Cortex of kidney (tissue), 1 donor: ENCODE measurements at places on chromosomes 12 and 14.

- no peak for DNase-seq
These were observed 1.3 kb upstream of the RASSF3 start for GRCh38 chr12:64608901-64609535.

- no peak for DNase-seq
These were observed 227.3 kb downstream of the KTN1 start for GRCh38 chr14:55807053-55807880.

DNA sequence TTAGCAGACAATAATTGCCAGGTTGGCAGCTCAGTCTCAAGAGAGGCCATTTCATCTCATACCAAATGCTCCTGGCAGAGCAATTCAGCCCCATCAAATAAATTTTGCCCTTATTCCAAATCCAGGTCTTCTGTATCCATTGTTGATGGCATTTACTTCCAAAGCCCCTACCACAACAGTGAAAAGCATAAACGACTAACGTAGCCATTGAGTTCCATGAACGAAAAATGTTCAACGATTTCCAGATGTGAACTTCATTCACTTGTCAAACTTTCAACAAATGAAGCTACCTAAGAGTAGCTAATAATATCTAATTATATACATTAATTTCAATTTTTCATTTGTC, 3.0 kb upstream of the GCN1 start:
- DNase-seq = no peak

GRCh38 chr14:81423504-81423903, 23.4 kb upstream of the STON2 start:
- DNase-seq = no peak

DNA sequence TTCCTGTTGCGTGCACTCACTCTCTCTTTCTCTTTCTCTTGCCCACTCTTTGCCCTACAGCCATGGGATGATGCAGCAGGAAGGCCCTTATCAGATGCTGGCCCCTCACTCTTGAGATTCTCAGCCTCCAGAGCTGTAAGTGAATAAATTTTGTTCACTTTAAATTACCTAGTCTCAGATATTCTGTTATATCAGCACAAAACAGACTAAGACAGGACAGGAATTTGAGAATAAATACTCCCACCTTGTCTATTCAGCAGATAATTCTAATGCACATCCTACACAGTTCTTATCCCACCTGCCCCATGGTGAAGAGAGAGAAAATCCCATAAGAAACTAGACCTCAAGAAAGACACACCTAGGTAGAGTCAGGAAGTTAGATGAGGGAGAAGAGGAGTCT, 25.8 kb upstream of the G2E3 start:
- no peak for DNase-seq

- DNase-seq = no peak
These were observed 8.0 kb downstream of the LGMN start for GRCh38 chr14:92740440-92740839.

- no peak for DNase-seq
These were observed 112.3 kb upstream of the TSPAN8 start for GRCh38 chr12:71270057-71270456.

GRCh38 chr12:1504895-1505311, 89.5 kb downstream of the FBXL14 start:
- DNase-seq = no peak

- DNase-seq = no peak
These were observed 8.2 kb downstream of the DMAC2L start for GRCh38 chr14:50320283-50320682.

GRCh38 chr14:69711065-69711464, 55.9 kb upstream of the SRSF5 start:
- DNase-seq = no peak

DNA sequence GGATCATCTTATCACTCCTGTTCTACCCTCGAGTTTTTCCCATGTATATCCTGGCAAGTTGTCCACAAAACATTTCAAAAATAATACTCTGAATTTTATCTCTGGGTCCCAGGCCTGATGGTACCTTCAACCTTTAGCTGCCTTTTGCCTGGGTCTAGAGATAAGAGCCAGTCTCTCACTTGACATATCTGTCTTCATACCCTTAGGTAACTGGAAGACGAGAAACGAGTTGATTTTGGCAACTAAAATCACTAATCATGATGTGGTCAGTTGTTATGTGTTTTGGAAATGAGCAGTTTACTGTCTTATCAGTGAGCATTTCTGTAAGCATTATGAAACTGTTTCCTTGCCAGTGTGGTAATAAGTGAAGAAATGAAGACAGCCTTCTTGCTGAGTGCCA, 6.3 kb downstream of the RNF10 start:
- DNase-seq = no peak

GRCh38 chr14:97178781-97179180, 381.6 kb downstream of the VRK1 start:
- DNase-seq = no peak

DNA sequence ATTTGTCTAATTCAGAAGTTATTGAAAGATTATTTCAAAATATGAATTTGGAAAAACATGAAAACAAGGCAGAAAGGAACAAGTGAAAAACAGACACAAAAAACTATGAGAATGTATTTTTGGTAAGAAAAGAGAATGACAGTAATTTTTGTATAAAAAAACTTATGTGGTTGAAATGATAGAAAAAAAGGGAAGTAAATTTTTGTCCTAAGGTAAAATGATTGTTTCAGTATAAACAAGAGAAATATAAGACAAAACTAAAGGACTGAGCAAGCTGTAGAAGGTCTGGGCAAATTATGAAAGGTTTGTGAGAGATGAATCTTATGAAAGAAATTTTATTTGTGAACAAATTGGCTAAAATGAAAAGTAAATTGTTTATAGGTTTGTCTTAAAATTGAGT, 44.6 kb downstream of the CEP83 start:
- no peak for DNase-seq

DNA sequence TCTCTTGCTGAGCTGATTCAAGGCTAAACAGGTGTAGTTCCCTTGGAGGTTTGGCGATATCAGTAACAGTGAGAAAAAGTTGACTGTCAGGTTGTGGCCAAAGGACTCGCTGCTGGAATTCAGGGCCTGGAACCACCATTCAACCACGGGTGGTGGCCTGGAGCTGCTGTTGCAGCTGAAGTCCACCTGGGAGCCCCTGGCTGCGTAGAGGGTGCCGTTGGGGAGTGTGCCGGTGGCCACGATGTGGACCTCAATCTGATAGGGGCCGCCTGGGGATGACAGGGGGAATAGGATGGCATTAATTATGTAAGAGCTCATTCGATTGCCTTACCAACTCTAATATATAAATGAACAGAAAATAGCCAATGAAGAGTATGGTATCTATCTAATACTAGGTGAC, 21.2 kb upstream of the WSB2 start:
- no peak for DNase-seq

- DNase-seq = no peak
These were observed 2.9 kb downstream of the FGFR1OP2 start for GRCh38 chr12:26941215-26941594.

GRCh38 chr14:44163946-44164345, 343.1 kb downstream of the FSCB start:
- no peak for DNase-seq

DNA sequence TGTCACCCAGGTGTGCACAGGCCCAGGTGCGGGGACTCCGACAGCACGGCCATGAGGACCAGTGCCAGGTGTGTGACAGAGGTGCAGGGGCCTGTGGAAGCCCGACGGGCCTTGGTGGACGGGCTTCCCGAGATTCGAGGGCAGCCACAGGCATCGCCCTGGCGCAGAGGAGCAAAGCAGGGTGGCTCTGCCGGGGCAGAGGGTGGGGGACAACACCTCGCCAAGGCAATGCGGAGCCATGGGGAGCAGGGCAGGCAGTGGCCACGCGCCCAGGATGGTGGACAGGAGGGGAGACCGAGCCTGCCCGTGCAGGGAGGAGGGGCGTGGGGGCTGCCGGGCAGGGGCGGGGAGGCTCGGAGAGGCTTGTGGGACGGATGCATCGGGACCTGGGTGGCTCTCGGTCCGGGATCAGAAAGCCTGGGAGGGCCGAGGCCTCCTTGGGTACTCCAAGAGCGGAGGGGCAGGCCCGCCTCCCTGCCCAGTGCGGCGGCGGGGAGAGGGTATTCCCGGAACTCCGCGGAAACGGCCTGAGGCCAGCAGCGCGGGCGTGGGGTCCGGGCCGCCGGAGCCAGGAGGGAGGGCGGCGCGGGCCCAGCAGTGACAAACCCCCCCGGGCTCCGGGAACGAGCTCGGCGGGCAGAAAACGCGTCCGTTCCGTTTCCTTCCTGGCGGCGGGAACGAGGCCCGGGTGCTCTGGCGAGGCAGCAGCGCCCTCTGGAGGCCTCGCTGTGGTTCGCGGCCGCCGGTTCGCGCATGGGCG, 1.6 kb downstream of the TMEM121 start:
- no peak for DNase-seq

- DNase-seq = no peak
These were observed 528.5 kb downstream of the BCL11B start for GRCh38 chr14:98743536-98743935.

- no peak for DNase-seq
These were observed 9.1 kb downstream of the KIF26A start for GRCh38 chr14:104147346-104148125.

DNA sequence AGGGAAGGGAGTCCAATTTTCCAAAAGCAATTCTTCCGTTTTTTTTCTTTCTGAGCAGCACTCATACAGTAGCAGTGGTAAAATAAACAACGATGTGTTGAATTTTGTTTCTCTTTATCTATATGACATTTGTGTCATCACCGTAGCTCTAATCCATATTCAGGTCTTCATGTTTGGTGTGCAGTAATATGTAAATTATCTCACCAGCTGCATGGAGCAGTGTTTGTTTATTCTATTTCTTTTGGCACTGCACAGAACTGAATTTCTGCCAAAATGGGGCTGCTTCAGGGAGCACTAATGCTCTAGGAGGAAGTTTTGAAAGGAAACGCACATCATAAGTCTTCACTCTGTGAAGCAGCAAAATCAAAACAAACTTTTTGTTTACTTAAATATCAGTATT, 130.0 kb upstream of the NPAS3 start:
- DNase-seq = no peak

GRCh38 chr12:51505360-51506105, 80.9 kb downstream of the SLC4A8 start:
- no peak for DNase-seq

- no peak for DNase-seq
These were observed 176.3 kb upstream of the ATP2B1 start for GRCh38 chr12:89884952-89885351.

GRCh38 chr12:123284669-123285068, 13.0 kb upstream of the CDK2AP1 start:
- no peak for DNase-seq

- no peak for DNase-seq
These were observed 1.9 kb downstream of the ABHD4 start for GRCh38 chr14:22600027-22600426.

DNA sequence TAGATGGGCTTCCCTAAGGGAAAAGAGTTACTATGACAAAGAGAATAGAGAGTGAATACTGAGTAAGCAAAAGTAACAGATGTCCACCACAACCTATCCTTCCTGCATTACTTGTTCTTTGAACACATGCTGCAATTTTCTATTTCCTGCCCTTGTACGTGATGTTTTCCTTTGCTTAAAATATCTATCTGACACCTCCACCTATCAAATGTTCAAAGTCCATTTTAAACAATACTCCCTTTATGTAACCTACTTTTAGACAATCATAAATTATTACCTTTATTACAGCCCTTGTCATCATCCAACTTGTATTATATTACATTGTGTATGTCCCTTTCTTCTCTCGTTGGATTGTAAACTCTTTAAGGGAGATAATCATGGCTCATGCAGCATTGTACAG, 147.2 kb upstream of the DYRK2 start:
- no peak for DNase-seq
